Naive B cell (primary cell): ENCODE measurements at places on chromosomes 4 and X. TPM values are rescaled to one million over a fixed set of nuclear protein-coding genes. Genes with fewer than 3 reads are reported as not detected.

DNA sequence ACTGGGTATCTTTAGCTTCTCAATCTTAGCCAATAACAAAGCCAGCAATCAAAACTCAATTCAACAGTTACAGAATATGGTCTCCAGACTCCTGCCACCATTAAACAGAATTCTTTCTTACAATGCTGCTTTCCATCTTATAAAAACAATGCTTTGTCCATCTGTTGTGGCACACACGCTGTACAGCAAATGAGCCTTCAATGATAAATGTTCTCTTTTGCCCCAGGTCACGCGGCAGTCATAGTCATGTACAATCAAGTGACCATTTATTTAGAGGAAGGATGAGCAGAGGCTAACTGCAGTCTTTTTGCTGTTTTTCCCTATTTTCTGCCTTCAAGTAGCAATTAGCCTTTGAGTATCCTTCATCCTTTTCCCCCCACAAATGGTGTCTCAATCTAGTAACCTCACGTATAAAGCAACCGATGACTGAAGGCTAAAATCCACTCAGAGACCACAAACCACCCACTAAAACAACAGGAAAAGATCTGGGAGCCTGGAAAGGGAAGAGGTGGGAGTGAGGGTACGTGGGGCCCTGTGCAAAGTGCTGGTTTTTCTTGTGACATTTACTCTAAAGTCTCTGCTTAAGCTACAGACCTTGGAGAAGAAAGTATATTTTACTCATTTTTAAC, 24.4 kb downstream of the TRIM2 start:
- H3K27me3 ChIP-seq: peaks cover 7% of the 10 kb centered on the region
- DNase-seq: no peak
- H3K4me3 ChIP-seq: no peak overlapping the region
- H3K36me3 ChIP-seq: peaks cover 12% of the 10 kb centered on the region
- H3K4me1 ChIP-seq: peaks cover 12% of the 10 kb centered on the region
- peak overlapping the region; percentile 8 for H3K27ac ChIP-seq

DNA sequence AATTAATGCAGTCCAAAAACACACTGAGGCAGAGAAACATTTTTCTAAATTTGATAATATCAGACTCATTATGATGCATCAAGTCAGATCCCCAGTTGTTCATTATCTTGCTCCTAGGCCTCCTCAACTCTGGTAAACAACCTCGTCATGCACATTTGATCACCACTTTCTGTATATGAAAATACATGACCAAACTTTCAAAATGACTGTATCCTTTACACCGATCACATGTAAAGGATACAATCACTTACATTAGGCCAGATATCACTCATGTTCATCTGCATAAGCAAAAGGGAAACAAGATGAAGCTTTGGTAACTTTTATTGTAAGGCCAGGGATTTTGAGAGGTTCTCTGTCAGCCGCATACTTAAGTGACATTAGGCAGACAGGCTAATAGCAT, 99.4 kb upstream of the IL1RAPL1 start:
- H3K27me3 ChIP-seq: no peaks in the 10 kb centered on the region
- no peak overlapping the region for H3K4me3 ChIP-seq
- H3K4me1 ChIP-seq: no peaks in the 10 kb centered on the region
- no peak for DNase-seq
- H3K36me3 ChIP-seq: no peaks in the 10 kb centered on the region

The NPNT gene
- not detected for polyA plus RNA-seq

DNA sequence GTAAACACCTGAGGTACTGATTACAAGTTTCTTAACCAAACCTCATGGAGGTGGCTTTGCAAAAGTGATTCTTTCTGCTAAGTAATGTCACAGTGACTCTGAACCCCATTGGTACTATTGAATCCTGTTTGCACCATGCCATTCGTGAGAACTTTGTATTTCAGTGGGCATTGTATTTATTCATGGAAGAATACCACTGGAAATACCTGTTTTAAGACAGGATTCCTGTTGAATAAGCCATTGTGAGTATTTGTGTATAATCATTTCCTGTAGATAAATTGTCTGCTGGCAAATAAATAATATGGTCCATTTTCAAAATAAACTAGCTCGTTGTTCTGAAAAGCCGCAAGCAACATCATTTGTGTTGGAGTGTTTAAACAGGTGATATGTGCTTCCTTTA, 136.4 kb upstream of the GUCY1A1 start:
- no peak overlapping the region for H3K4me3 ChIP-seq
- H3K36me3 ChIP-seq: no peaks in the 10 kb centered on the region
- no peak for DNase-seq
- no peaks in the 10 kb centered on the region for H3K4me1 ChIP-seq
- H3K27me3 ChIP-seq: no peaks in the 10 kb centered on the region

The P2RY10 gene
- 254 TPM for polyA plus RNA-seq

- H3K27me3 ChIP-seq: peaks cover 8% of the 10 kb centered on the region
- no peak for DNase-seq
- no peak overlapping the region for H3K4me3 ChIP-seq
- H3K27ac ChIP-seq: no peak overlapping the region
- H3K4me1 ChIP-seq: peaks cover 4% of the 10 kb centered on the region
- H3K36me3 ChIP-seq: no peaks in the 10 kb centered on the region
Observed at GRCh38 chr4:86558258-86558657, 35.9 kb upstream of the PTPN13 start.

DNA sequence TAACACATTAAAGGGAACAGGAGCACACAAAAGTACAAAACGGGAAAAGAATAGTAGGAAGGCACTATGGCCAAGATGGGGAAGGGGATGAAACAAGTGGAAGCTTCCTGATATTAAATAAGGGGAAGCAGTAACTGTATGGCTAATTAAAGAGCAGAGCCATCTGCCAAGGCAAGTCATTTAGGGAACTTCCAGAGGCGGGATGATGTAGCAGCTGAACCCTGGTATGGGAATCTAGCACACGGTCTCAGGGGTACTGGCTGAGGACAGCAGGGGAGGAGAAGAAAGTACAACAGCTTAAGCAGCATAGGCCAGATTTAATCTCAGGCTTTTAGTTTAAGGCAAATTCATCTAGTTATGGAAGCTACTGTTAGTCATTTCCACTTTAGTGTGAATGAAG, 59.1 kb downstream of the IGFBP7 start:
- peaks cover 4% of the 10 kb centered on the region for H3K4me1 ChIP-seq
- DNase-seq: no peak
- H3K4me3 ChIP-seq: no peak overlapping the region
- H3K36me3 ChIP-seq: peaks cover 5% of the 10 kb centered on the region

DNA sequence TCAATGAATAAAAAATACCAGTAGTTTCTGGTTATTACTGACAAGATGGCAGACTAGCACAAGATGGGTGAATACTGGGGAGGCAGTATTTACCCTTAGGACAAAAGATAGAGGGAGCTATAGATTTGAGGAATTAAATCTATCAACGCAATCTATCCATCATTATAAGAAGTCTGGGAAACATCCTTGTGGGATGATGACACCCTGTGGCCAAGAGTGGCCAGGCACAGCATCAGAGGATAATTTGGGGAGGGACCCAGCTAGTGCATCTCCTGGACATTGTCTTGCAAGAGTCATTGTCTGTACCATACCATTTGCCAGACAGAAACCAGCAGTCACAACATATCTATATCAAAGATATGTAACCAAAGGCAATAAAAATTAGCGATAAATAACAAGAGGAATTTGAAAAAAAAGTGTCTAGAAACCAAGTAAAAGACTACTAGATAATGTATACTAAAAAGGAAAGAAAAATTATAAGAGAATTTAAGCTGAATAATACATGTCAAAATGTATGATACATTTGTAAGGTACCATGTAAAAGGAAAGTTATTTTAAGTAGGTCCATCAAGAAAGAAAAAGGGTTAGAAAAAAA, 22.9 kb downstream of the KCTD8 start:
- peaks cover 8% of the 10 kb centered on the region for H3K27me3 ChIP-seq
- no peaks in the 10 kb centered on the region for H3K36me3 ChIP-seq
- no peak overlapping the region for H3K27ac ChIP-seq
- DNase-seq: no peak
- no peak overlapping the region for H3K4me3 ChIP-seq

GRCh38 chrX:22373766-22374165, 101.1 kb downstream of the CBLL2 start:
- H3K27me3 ChIP-seq: no peaks in the 10 kb centered on the region
- no peaks in the 10 kb centered on the region for H3K36me3 ChIP-seq
- no peak overlapping the region for H3K4me3 ChIP-seq
- no peak overlapping the region for H3K27ac ChIP-seq
- DNase-seq: no peak

DNA sequence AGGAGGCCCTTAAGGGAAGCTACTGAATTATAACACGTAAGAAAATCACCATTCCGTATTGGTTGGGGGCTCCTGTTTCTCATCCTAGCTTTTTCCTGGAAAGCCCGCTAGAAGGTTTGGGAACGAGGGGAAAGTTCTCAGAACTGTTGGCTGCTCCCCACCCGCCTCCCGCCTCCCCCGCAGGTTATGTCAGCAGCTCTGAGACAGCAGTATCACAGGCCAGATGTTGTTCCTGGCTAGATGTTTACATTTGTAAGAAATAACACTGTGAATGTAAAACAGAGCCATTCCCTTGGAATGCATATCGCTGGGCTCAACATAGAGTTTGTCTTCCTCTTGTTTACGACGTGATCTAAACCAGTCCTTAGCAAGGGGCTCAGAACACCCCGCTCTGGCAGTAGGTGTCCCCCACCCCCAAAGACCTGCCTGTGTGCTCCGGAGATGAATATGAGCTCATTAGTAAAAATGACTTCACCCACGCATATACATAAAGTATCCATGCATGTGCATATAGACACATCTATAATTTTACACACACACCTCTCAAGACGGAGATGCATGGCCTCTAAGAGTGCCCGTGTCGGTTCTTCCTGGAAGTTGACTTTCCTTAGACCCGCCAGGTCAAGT, 6.9 kb upstream of the MSANTD1 start:
- H3K27ac ChIP-seq: no peak overlapping the region
- H3K4me3 ChIP-seq: no peak overlapping the region
- no peak for DNase-seq
- H3K4me1 ChIP-seq: peaks cover 4% of the 10 kb centered on the region
- peaks cover 6% of the 10 kb centered on the region for H3K36me3 ChIP-seq
- H3K27me3 ChIP-seq: no peaks in the 10 kb centered on the region

DNA sequence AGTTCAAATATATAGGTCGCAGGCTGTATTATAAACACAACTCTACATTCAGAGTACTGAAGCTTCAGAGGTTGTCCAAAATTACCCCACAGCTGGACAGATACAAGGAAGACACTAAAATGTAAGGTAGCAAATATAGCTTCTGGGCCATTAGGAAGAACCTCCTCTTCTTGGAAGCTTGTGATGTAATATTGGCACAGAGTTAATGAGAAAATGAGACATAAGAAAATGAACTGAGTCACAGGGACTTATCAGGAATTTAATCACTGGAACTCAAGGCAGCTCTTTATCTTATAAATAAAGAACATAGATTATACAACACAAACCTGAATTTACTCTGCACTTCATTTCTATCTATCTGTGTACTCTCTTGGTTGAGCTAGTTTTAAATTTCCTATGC, 344.7 kb downstream of the PCDH10 start:
- H3K4me3 ChIP-seq: no peak overlapping the region
- no peak overlapping the region for H3K27ac ChIP-seq
- H3K36me3 ChIP-seq: no peaks in the 10 kb centered on the region
- DNase-seq: no peak
- H3K27me3 ChIP-seq: no peaks in the 10 kb centered on the region

GRCh38 chr4:173556398-173557131, 26.5 kb upstream of the HAND2 start:
- H3K27me3 ChIP-seq: peaks cover 33% of the 10 kb centered on the region
- H3K4me1 ChIP-seq: no peaks in the 10 kb centered on the region
- no peaks in the 10 kb centered on the region for H3K36me3 ChIP-seq
- no peak for DNase-seq
- no peak overlapping the region for H3K27ac ChIP-seq
- H3K4me3 ChIP-seq: no peak overlapping the region

DNA sequence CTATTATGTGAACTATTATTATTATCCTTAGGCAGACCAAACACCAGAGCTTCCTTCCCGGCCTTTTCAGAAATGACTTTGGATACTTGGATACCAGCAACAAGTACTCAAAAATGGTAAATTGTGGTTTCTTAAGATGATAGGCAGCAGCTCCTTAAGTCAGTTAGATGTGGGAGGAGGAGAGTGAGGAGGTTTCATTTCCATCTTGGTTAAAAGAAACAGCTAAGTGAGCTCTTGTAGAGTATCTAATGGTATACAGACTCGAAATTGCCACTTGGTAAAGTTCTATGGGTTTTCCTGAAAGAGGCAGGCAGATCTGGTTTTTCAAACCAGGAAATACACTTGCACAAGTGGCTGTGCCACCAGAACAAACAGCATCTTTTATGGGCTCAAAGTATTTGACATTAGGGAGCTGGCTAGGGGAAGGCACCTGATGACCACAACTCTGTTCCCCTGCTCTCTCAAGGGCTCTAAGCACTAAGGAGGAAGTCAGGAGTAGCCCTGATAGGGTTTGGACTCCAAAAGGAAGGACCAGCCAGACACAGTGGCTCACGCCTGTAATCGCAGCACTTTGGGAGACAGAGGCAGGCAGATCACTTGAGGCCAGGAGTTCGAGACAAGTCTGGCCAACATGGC, 130.9 kb downstream of the TMEM164 start:
- no peak overlapping the region for H3K27ac ChIP-seq
- no peak overlapping the region for H3K4me3 ChIP-seq
- no peaks in the 10 kb centered on the region for H3K27me3 ChIP-seq
- no peak for DNase-seq
- no peaks in the 10 kb centered on the region for H3K36me3 ChIP-seq

The CXCL8 gene
- polyA plus RNA-seq: 4.5 TPM

DNA sequence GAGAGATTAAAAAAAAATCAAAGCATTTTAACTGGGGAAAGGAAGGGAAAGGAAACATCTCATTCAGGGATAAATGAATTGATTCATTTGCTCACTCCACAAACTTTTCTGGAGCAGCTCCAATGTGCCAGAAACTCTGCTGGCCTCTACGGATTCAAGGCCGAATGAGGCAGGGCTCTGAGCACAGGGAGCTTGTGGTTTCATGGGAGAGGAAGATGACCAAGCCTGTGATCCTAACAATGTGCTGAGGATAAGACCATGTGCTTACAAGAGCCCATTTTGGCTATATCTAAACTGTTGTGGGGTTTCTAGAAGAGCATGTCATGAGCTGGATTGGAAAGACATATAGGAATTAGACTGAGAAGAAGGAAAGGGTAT, 137.5 kb downstream of the ZNF674 start:
- no peak for DNase-seq
- no peaks in the 10 kb centered on the region for H3K36me3 ChIP-seq
- no peaks in the 10 kb centered on the region for H3K27me3 ChIP-seq
- no peak overlapping the region for H3K4me3 ChIP-seq
- H3K27ac ChIP-seq: no peak overlapping the region

DNA sequence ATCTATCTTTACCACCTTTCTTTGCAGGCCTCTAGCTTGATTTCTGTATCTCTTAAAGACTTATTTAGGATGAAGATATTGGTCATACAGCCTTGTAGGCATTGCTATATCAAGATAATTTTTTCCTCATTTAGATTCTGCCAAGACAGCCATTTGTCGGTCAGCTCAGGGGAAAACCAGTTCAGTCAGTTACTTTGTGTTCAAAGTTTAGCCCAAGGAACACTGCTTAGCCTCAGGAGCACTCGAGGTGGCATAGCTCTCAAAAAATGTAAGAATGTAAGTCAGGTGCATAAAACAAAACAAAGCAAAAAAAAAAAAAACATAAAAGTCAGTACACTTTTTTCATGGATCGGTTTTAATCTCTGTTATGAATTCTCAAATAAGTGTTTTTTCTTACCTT, 43.4 kb downstream of the NRK start:
- no peaks in the 10 kb centered on the region for H3K36me3 ChIP-seq
- H3K27me3 ChIP-seq: no peaks in the 10 kb centered on the region
- no peak for DNase-seq
- no peak overlapping the region for H3K4me3 ChIP-seq
- H3K27ac ChIP-seq: no peak overlapping the region
- no peaks in the 10 kb centered on the region for H3K4me1 ChIP-seq
